Right ventricle myocardium superior (tissue), 1 donor: ENCODE measurements at places on chromosomes 12 and 14. TPM values are rescaled to one million over a fixed set of nuclear protein-coding genes. Genes with fewer than 3 reads are reported as not detected.

DNA sequence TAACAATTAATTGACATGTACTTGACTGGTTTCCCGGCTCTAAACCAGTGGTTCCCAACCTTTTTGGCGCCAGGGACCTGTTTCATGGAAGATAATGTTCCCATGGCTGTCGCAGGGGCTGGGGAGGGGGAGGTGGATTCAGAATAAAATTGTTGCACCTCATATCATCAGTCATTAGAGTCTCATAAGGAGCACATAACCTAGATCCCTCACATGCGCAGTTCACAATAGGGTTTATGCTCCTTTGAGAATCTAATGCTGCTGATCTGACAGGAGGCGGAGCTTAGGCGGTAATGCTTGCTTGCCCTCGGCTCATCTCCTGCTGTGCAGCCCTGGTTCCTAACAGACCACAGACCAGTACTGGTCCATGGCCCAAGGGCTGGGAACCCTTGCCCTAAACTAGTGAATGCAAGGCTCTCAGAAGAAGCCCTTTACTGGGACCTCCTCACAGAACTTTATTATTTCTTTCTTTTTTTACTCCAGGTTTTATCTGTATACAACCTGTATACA is 86.4 kb upstream of the SINHCAF start:
- no peak for DNase-seq

DNA sequence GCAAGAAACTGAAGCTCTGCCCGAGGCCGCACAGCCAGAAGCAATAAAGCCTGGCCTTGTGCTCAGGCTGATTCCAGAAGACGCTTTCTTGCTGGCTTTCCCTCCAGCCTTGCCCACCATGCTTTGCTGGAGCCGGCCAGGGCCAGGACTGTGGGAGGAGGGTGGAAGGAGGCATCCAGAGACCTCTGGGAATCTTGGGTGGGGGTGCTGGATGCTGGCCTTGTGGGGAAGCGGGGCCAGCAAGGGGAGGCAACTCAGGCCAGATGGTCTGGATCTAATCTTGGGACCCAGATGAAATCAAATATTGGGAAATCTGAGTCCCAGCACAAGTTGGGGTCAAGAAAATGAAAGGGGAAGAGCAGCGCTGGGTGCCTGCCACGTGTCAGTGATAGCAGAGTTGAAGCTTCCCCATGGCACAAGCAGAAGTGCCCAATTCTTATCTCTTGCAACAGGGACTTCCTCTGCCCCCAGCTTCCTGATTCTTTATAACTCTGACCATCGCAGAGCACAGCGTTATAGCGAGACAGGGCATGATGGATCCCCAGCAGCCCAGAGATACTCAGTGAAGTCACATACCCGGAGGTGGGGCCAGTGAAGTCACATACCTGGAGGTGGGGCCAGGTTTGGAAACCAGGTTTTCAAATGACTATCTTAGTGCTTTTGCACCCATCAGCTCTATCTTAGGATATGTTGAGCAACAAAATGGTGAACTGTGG is 6.4 kb upstream of the RABGGTA start:
- DNase-seq = peak; percentile 68

GRCh38 chr12:57896434-57897201 is 44.7 kb upstream of the ATP23 start:
- DNase-seq = peak; percentile 88

DNA sequence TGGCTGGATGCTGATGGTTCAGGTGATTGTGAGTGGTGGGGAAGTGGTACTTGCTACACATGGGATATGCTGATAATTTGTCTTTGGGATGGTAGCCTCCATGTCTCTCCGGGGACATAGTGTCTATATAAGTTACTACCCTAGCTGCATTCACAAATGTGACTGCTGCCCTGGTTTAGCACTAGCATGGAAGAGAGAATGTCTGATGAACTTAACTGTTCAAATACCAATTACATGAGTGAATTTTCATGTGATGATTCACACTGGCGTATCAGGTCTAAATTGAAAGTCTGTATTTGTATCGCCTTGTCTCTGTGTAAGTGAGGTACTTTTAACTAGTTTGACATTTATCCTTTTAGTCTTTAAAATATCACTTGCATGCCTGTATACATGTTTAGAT is 34.4 kb downstream of the ATF7IP start:
- DNase-seq = no peak

- peak; percentile 45 for DNase-seq
Measured at GRCh38 chr12:75784591-75784990, 247.0 kb downstream of the PHLDA1 start.

The SRRM4 gene
- 0.30 TPM for total RNA-seq

The TAS2R9 gene
- 0.22 TPM for total RNA-seq

DNA sequence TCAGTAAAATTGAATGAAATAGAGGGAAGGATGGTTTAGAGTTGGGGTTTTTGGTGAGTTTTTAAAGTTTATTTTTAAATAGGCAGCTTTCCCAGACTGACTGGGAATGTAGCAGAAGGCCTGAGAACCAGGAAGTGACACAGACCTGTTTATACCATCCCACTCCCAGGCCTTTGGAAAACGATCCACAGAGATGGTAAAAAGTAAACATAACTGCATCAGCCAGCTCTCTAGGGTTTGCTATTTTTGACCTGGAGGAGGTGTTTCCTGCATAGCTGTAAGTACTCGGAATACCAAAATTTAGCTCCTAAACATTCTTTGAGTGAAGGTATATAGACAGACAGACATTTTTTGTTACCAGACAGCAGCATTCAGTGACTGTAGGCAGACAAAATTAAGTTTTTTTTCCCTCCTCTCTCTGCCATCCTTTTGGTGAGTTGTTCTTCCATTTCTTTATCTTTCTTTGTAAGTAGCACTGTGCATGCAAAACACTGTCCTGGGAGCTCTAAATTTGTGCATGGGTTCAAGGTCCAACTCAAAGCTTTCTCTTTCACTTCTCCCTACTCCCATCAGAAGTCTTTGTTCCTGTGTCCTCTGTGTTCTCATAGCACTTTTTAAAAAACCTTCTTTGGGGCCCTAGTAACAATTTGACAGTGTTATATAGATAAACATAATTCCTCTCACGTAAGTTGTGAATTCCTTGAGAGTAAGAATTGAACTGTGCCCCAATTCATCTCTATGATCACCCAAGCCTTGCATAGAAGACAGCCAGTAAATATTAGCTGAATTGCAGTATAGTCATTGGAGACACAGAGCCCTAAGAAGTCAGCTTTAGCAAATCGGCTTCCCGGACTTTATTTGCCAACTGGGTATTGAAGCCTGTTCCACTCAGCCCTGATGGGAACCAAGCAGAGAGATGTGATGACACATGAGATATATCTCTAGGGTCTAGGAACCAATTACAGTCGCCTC is 37.4 kb downstream of the SUSD6 start:
- DNase-seq = no peak

DNA sequence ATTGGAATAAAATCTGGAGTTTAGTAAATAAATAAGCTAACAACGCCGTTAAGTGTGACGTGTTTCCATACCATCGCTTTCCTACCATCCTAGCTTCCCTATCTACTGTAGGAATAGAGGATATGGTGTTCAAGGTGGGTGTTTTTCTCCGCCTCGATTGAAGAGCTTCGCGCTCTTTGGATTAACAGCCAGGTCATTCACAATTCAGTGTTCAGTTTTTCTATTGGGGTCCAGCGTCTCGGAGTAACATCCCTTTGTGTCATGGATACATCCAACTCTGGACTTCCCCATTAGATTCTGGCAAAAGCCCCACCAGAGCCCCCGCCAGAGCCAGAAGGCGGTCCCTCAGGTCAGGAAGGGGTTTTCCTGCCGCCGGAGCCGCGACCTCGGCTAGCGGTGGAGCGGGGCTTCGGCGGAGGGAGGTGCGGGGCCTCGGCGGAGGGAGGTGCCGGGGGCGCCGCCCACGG is 1.2 kb upstream of the SRGAP1 start:
- DNase-seq = no peak

The RNU4-1 gene
- 3,793 TPM for total RNA-seq

The CNTN1 gene
- 0.46 TPM for total RNA-seq

DNA sequence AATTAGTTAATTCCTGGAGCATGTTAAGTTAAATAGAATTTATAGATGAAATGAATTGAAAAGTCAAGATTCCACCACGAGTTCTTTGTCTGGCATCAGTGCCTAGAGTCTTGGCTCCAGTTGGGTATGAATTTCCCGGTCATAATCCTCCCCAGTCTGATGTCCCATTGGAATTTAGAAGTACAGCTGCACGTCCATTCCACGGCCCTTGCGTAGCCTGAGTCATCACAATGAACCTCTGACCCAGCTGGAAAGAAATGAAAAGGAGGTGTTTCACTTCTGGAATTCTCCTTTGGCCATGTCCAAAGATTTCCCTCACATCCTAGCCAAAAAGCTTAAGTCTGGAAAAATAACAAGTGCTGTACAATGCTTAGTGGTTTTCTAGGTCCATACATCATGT is 122.7 kb downstream of the KICS2 start:
- no peak for DNase-seq

GRCh38 chr14:92411941-92412340 is 89.0 kb downstream of the SLC24A4 start:
- DNase-seq = no peak

- DNase-seq = peak; percentile 60
Measured at GRCh38 chr14:95500201-95500681, 16.2 kb downstream of the SYNE3 start.
